ENCODE measurements at places on chromosomes 6 and 20.

DNA sequence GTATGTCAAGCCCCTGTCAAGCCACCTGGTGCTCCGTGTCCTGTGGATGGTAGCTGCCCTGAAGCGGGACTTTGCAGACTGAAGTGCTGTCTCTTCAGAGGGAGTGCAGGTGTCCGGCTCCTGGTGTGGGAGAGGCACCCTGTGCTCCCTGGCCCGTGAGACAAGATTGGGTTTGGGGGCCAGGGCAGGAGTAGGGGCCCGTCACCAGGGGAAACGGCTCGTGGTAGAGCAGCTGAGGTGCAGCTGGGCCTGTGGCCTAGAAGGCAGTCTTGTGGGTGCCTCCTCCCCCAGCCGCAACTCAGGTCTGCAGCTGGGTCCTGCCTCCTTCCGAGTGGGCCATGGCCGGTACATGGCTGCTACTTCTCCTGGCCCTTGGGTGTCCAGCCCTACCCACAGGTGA is at the start of gene PTCRA:
PTCRA (plus strand) TSS at position 322 of the 400 bp plus-strand sequence; CDS start at position 339, 17 bp downstream.
- peaks cover 8% of the 10 kb centered on the region for H3K27me3 ChIP-seq
- H3K36me3 ChIP-seq = no peaks in the 10 kb centered on the region
- H3K4me3 ChIP-seq = no peak within 1 kb of the TSS

GRCh38 chr6:14077193-14077867 is 40.2 kb upstream of the CD83 start:
- H3K27ac ChIP-seq = peak overlapping the region; percentile 54
- no peak overlapping the region for H3K4me3 ChIP-seq
- no peak for ATAC-seq
- no peaks in the 10 kb centered on the region for H3K36me3 ChIP-seq
- H3K27me3 ChIP-seq = no peaks in the 10 kb centered on the region

DNA sequence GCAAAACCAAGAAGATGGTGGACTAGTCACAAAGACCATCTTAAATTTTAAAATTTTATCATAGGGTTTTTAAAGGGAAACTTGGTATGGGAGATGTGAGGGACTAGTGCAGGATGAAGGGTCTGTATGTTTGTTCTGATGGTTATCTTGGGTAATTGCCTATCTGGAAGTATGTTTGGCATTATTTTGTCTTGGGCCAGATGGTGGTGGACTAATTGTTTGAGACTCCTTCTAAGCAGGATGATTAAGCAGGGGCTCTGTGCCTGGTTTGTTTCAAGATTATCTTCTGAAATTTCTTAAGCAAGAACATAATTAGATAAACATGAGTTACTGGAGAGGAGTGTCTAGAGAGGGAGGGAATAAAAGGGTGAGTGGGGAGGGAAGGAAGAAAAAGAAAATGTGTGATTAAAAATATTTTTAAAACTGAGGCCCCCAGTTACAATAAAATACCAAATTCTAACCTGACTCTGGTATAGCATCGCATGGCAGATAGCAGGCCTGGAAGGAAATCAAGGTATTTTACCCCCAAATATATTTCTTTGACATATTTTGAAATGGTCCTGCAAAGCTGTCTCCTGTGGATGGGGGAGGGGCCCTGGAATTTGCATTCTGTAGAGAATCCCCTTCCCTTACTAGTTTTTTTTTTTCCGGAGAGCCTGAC is 49.9 kb upstream of the FAM184A start:
- H3K27ac ChIP-seq = no peak overlapping the region
- no peaks in the 10 kb centered on the region for H3K36me3 ChIP-seq
- H3K27me3 ChIP-seq = peaks cover 18% of the 10 kb centered on the region
- no peak overlapping the region for H3K4me3 ChIP-seq
- peaks cover 7% of the 10 kb centered on the region for H3K4me1 ChIP-seq

GRCh38 chr20:40746251-40746650 is 57.2 kb upstream of the MAFB start:
- no peak for ATAC-seq
- H3K27me3 ChIP-seq = peaks cover 18% of the 10 kb centered on the region
- no peak overlapping the region for H3K27ac ChIP-seq
- no peaks in the 10 kb centered on the region for H3K36me3 ChIP-seq
- H3K4me1 ChIP-seq = peaks cover 17% of the 10 kb centered on the region
- no peak overlapping the region for H3K4me3 ChIP-seq

- H3K4me3 ChIP-seq = no peak overlapping the region
- ATAC-seq = no peak
- no peaks in the 10 kb centered on the region for H3K36me3 ChIP-seq
- H3K4me1 ChIP-seq = no peaks in the 10 kb centered on the region
These were observed 241.8 kb downstream of the ANKRD60 start for GRCh38 chr20:57986666-57987065.

DNA sequence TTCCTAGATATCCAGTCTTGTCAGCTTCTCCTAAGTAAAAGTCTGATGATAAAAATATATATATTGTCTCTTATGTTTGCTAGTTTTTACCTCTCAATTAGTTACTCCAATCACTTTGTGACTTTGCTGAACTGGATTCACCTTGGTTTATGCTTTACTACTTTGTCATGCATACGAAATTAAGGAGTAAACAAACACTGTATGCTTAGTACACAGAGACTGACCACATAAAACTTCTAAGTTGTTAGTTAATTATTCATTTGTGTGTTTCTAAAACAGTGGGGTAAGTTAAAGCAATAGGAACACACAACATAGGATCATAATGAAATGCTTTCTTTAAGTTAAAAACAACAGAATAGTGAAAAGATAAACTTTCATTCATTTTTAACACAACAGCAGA is 877.3 kb upstream of the MAP3K7 start:
- H3K27me3 ChIP-seq = no peaks in the 10 kb centered on the region
- no peaks in the 10 kb centered on the region for H3K36me3 ChIP-seq
- no peak overlapping the region for H3K27ac ChIP-seq
- no peak for ATAC-seq

DNA sequence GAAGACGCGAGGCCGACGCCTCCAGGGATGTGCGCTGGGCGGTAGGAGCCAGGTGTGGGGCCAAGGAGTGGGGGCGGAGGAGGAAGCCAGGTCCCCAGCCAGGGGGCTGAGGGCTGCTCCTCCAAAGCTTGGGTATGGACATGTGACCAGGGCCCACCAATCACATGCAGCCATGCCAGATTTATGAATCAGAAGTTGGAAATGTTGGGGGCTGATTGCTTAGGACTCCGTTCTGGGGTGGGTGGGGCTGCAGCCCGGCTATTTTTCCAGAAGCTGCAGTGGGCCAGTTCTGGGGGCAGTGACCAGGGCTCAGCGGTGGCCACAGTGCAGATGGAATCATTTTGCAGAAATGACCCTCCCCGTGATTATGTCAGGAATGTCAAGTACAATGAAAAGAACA is 96.0 kb downstream of the CEBPB start:
- peak overlapping the region; percentile 81 for H3K27ac ChIP-seq
- no peaks in the 10 kb centered on the region for H3K36me3 ChIP-seq
- H3K27me3 ChIP-seq = peaks cover 69% of the 10 kb centered on the region
- peak overlapping the region; percentile 65 for H3K4me3 ChIP-seq
- H3K4me1 ChIP-seq = peaks cover 40% of the 10 kb centered on the region

DNA sequence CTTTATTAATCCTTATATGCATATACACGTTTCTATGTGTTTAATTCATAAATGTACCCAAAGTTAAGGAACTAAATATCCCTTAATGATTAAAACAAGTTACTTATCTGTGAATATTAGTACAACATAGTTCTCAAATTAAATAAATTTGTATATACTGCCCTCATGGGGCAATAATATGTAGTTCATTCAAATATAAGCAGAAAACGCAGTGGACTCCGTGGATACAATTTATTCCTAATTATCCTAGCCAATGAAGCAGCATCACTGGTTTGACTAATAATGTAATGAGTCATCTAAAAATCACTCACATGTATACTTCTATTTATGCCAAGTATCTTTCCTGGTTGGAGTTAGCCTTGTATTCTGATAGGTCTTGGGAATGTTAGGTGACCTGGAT is 111.6 kb downstream of the TBC1D32 start:
- peaks cover 43% of the 10 kb centered on the region for H3K36me3 ChIP-seq
- no peak overlapping the region for H3K4me3 ChIP-seq
- no peaks in the 10 kb centered on the region for H3K4me1 ChIP-seq
- ATAC-seq = no peak
- H3K27ac ChIP-seq = no peak overlapping the region

DNA sequence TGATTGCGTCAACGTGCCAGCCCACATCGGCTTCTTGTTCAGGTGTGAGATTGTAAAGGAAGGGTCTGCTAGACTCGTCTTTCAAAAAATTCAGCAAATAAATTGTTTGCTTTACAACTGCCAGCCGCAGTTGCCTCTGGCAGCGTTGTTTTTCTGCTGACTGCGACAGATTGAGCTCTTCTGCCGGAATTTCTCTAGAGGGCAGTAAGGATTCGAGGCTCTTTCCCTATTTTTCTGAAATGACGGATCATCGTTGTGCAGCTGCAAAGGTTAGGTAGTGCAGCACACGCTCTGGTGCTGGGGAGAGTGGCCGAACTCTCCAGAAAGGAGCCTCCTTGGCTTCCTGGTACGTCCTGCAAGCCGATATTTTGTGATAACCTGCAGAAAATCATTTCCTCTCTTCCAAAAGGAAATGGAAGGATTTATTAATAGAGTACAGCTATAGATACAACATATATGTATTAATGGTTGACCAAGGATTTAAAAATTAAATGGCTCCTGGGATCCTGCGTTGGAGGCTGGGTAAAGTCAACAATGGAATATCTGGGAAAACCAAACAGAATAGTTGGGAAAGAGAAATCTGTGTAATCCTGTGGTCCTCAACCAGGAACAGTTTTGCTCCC is 121.9 kb upstream of the ZFP64 start:
- H3K27ac ChIP-seq = no peak overlapping the region
- H3K4me3 ChIP-seq = no peak overlapping the region
- H3K36me3 ChIP-seq = no peaks in the 10 kb centered on the region

DNA sequence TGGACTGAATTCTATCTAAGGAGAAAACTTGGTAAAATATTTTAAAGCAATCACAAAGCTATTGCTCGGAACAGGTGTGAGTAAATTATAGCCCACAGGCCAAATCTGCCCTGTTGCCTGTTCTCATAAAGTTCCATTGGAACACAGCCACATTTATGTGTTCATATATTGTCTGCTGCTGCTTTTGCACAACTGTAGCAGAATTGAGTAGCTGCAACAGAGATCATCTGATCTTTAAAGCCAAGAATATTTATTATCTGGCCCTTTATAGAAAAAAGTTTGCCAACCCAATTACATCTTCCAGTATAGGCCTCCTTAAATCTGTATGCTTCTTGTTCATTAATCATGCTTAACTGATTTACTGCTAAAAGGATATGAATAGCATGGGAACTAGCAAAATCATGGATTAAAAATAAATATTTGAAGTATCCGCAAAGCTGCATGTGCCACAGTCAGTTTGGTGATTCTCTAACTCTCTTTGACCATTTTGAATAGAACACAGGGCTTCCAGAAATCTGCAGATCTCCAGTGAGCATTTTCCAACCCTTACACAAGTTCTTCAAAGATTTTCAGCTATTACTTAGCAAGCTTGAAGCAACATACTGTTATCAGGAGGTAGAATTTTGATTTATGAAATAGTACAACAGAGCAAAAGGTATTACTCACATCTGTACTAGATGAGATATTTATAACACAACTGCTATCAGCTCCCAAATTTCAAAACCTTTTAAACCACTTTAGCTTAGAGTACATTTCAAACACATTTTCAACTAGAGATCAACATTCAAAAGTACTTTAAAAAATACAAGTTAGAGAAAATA is 312.6 kb upstream of the ID4 start:
- H3K27ac ChIP-seq = no peak overlapping the region
- H3K4me1 ChIP-seq = no peaks in the 10 kb centered on the region
- no peak overlapping the region for H3K4me3 ChIP-seq
- H3K27me3 ChIP-seq = no peaks in the 10 kb centered on the region
- no peak for ATAC-seq

- H3K36me3 ChIP-seq = peaks cover 12% of the 10 kb centered on the region
- no peaks in the 10 kb centered on the region for H3K27me3 ChIP-seq
- peak overlapping the region; percentile 30 for H3K27ac ChIP-seq
- no peak overlapping the region for H3K4me3 ChIP-seq
- peaks cover 22% of the 10 kb centered on the region for H3K4me1 ChIP-seq
These were observed 32.6 kb downstream of the CEP85L start for GRCh38 chr6:118618676-118619377.

- no peak overlapping the region for H3K4me3 ChIP-seq
- no peaks in the 10 kb centered on the region for H3K36me3 ChIP-seq
These were observed 115.9 kb upstream of the FRMD1 start for GRCh38 chr6:168194732-168195567.

GRCh38 chr20:31811796-31812728 is 7.1 kb upstream of the MYLK2 start:
- H3K27me3 ChIP-seq = no peaks in the 10 kb centered on the region
- no peak for ATAC-seq
- H3K27ac ChIP-seq = no peak overlapping the region
- peaks cover 5% of the 10 kb centered on the region for H3K4me1 ChIP-seq

DNA sequence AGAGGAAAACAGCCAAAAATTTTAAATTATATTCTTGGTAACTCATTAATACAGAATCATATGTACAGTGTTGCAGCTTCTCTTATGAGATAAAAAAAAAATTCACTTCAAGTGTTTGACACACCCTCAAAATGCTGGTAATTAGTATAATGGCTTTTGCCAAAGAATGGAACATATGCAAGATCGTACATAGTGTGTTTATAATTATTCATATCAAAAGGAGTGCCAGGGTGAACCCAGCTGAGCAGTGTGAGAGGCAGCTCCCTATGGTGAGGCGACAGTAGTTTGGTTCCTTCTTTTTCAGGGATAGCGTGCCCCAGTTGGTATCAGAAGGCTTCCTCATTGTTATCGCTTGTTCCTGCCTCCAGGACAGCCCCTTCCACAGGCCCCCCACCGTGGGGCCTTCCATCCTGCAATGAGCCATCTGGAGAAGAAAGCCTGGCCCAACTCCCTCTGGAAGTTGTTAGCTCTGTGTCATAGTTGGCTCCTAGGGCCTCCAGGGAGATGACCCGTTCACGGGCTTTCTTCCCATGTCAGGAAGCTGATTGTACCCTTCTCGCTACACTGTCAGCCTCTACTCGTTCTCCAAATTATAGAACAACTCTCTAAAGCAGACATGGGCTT is 150.7 kb downstream of the FRK start:
- peaks cover 10% of the 10 kb centered on the region for H3K27me3 ChIP-seq
- ATAC-seq = no peak
- no peak overlapping the region for H3K4me3 ChIP-seq
- no peak overlapping the region for H3K27ac ChIP-seq

GRCh38 chr20:478949-479429 is 16.7 kb upstream of the TBC1D20 start:
- no peak overlapping the region for H3K27ac ChIP-seq
- ATAC-seq = peak; percentile 54
- H3K4me1 ChIP-seq = peaks cover 8% of the 10 kb centered on the region

GRCh38 chr20:1469925-1470571 is 3.4 kb upstream of the NSFL1C start:
- no peaks in the 10 kb centered on the region for H3K36me3 ChIP-seq
- H3K27me3 ChIP-seq = no peaks in the 10 kb centered on the region
- no peak overlapping the region for H3K4me3 ChIP-seq
- peaks cover 51% of the 10 kb centered on the region for H3K4me1 ChIP-seq
- peak; percentile 42 for ATAC-seq

Measured in stimulated activated memory B cell treated with anti-CD40 and anti-IgM and Interleukin-4, amounts not matched to agents 10 μg/mL and 1 μg/mL and 100 μg/mL, for 72 hours (primary cell).